ENCODE measurements at places on chromosomes 2 and 18. TPM values are rescaled to one million over a fixed set of nuclear protein-coding genes. Genes with fewer than 3 reads are reported as not detected.

WDR54 gene
- 54.9 TPM for total RNA-seq

FRZB gene
- 0.49 TPM for total RNA-seq

GRP gene
- not detected for total RNA-seq

ADRA2B gene
- 0.47 TPM for total RNA-seq

CRYGD gene
- total RNA-seq = not detected

ESPNL gene
- 0.22 TPM for total RNA-seq

GRCh38 chr2:240645346-240645745 lies 20.1 kb downstream of the GPR35 start:
- H3K36me3 ChIP-seq = no peaks in the 10 kb centered on the region
- no peak for DNase-seq
- no peak overlapping the region for H3K27ac ChIP-seq
- H3K4me1 ChIP-seq = no peaks in the 10 kb centered on the region

DNA sequence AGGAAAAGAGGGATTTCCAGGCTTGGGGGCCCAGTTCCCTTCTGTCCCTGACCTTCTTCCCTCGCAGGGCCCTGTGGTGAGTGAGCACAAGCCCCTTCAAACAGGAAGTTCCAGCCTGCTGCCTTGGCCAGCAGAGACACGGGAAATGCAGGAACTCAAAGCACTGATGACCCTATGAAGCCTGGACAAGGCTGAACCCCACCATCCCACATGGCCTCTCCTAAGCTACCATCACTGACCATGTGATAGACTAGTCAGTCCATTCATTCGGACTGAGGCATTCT lies 196.4 kb downstream of the TNS1 start:
- H3K36me3 ChIP-seq = no peaks in the 10 kb centered on the region
- H3K4me3 ChIP-seq = no peak overlapping the region
- no peak for DNase-seq
- H3K4me1 ChIP-seq = no peaks in the 10 kb centered on the region
- H3K27ac ChIP-seq = no peak overlapping the region
- H3K27me3 ChIP-seq = no peaks in the 10 kb centered on the region

- H3K4me3 ChIP-seq = no peak overlapping the region
- peaks cover 8% of the 10 kb centered on the region for H3K36me3 ChIP-seq
- no peaks in the 10 kb centered on the region for H3K27me3 ChIP-seq
- H3K4me1 ChIP-seq = peaks cover 4% of the 10 kb centered on the region
- no peak overlapping the region for H3K27ac ChIP-seq
These were observed 22.1 kb downstream of the ABHD3 start for GRCh38 chr18:21682371-21683051.

DNA sequence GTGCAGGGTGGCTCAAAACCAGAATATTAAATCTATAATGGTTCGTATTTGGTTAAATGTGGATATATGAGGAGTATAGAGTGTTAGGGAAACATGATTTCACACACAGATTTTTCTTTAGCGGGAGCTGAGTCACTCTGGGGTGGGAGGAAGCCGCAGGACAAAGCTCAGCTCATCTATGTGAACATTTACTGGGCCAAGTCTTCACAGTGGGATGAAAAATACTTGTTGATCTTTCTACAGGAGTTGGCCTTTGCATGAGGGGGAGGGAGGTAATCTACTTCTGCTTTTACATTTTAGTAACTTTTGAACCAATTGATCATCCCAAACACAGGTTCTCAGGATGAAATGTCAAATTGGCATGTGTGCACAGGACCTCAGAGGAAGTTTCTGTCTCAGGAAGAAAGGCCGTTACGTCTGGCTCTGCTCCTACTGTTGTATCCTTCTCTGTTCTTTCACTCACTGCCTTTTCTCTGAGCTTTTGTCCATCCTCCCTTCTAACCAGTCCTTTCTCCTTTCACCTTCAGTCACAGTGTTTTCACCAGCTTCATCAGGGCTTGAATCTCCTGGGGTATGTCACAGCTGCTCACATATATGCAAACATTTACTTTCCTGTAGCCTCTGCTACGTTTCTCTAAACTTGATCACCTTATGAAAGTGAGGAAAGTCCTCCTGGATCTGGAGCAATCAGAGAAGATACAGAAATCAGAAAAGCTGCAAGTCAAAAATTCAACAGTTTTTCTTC lies 943.3 kb upstream of the FANCL start:
- no peaks in the 10 kb centered on the region for H3K36me3 ChIP-seq
- no peak overlapping the region for H3K4me3 ChIP-seq
- H3K27ac ChIP-seq = no peak overlapping the region
